ENCODE measurements at places on chromosomes 1 and 21.

DNA sequence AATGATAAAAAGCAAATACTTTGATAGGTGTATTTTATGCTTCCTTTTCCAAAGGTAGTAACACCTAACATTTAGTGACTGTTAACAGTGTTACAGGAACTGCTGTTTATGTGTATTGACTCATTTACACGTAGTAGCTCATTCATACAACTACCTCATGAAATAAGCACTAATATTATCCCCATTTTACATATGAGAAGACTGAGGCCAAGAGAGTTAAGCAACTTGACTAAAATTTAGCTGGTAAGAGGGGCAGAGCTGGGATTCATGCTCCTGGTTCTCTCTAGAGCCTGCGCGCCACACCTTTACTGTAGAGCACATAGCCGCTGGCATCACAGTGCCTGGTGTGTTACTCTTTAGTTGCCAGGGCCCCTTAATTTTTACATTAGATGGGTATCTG, 11.3 kb downstream of the ZBTB40 start:
- no peak for DNase-seq

- no peak for DNase-seq
Measured at GRCh38 chr1:199690496-199690895, 337.0 kb upstream of the NR5A2 start.

DNA sequence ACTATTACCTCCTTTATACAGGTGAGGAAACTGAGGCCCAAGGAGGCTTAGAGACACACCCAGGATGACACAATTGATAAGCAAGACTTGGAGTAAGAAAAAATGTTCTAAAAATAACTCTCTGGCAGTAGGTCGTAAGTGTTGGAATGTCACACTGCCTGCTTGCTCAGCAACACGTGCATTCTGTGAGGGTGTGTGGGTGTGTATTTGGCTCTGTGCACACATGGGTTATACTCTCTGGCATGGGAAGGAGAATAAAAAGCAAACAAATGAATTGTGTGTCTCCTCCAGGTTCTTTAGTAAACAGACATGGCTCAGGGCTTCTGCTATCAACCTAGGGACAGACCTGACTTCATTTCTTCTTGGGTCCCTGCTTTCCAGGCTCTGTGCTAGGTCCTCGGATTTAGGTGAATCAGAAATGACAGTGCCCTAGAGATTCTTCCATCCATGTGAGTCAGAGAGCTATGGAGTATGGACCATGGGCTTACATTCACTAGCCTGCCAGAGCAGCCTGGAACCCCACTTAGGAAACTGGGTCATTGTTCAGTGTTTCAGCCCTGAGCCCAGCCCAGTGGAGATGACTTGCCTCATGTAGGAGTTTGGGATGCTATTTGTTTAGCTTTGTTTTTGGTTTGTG, 72.4 kb downstream of the ELAVL4 start:
- DNase-seq, result no peak

DNA sequence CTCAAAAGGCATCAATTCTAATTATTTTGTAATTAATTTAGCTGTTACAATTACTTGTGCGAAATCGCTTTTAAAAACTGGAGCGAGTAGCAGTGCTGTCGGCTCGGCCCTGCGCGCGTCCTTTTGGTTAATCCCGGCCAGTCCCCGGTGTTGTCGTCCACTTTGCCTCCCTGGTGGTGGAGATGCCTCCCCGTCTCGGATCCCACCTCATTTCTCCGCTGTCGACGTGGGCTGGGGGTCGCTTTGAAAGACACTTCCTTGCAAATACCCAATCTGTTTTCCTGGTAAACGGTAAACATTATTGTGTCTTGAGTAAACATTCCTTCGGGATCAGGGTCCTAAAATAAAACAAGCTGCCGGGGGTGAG, 3.7 kb downstream of the FOXD3 start:
- no peak for DNase-seq

- no peak for DNase-seq
Measured at GRCh38 chr1:232443372-232443771, 186.6 kb downstream of the SIPA1L2 start.

DNA sequence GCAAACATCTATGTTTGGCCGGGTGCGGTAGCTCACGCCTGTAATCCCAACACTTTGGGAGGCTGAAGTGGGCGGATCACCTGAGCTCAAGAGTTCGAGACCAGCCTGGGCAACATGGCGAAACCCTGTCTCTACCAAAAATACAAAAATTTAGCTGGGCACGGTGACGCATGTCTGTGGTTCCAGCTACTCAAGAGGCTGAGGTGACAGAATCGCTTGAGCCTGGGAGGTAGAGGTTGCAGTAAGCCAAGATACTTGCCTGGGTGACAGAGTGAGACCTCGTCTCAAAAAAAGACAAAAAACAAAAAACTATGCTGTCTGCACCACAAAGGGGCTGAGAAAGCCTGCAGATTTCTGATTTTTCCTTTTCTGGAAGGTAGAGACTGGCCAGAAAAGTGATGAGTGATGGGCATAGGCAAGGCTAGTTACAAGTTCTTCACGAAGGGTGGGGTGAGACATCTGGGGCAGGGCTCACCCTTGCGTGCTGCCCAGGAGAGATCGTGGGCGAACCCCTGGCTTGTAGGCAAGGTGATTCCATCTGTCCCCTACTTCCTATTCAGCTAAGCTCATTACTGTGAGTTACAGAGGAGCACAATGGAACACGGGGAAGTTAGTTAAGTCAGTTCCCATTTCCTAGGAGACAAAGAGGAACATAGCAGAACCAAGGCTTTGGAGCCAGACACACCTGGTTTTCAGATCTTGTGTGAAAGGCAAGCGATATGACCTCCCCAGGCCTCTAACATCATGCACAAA, 3.2 kb downstream of the SLC2A1 start:
- no peak for DNase-seq

GRCh38 chr1:13228343-13228781, 2.4 kb upstream of the PRAMEF18 start:
- no peak for DNase-seq

- no peak for DNase-seq
Measured at GRCh38 chr1:163265547-163265946, 56.2 kb upstream of the NUF2 start.

GRCh38 chr1:201221201-201221846, 30.7 kb downstream of the IGFN1 start:
- no peak for DNase-seq

GRCh38 chr1:235022341-235022980, 106.2 kb downstream of the TOMM20 start:
- peak; percentile 13 for DNase-seq

DNA sequence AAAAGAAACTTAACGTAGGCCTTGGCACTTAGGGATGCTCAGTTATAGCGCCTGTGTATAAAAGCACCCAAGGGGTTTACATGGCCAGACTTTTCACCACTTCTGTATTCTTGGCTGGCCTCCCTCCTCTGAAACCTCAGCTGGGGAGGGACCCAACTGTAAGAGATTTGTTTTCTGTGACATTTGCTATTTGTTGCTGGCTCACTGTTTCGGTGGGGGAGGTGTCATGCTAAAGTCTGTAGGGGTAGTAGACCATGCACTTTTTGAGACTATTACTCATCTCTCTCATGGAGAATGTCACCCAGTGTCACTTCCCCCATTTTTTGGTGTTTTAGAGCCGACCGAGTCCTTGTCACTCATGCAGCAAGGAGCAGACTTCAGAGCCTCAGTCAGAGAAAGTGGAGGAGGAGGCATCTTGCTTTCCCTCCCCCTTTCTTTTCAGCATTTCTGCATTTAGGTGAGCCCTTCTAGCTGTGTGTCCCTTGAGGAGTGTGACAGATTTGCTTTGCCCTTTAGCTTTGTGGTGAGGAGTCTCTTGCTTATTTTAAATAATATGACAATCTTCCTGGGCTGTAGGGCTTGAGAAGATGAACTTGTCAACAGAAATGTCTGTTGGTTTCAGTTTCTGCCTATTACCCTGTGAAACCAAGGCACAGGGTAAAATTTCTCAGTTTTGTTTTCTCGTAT, 160.1 kb downstream of the FASLG start:
- no peak for DNase-seq

GRCh38 chr1:160534823-160535605, 12.0 kb upstream of the SLAMF6 start:
- no peak for DNase-seq

GRCh38 chr1:70504176-70504820, 93.2 kb downstream of the CTH start:
- DNase-seq, result no peak

GRCh38 chr1:192477630-192478029, 97.9 kb upstream of the RGS1 start:
- DNase-seq, result no peak

DNA sequence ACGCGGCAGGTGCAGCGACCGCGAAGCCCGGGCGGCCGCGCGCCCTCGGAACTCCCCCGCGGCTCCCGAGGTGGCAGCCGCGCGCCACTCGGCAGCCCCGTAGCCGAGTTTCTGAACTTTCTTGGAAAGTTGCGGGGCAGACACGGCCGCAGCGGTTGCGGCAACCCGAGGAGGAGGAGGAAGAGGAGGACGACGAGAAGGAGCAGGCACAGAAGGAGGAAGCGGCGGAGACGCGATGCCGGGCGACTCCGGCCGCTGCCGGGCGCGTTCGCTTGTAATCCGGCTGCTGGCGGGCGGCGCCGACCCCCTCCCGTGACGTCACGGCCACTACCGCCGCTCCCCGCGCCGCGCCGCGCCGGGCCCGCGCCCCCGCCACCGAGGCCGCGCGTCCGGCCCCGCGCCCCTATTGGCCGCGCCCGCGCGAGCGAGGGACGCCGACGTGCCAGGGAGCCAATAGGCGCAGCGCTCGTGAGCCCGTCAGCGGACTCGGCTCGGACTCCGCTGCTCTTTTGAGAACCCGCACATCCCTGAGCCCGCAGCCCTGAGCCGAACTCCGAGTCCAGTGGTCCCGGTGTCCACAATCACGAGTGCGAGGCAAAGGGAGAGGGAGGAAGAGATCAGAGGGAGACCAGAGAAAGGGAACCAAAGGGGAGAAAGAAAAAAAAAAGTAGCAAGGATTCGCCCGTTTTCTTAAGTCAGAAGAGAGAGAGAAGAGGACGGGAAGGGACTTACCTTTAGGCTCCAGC, 736 bp upstream of the BARHL2 start:
- no peak for DNase-seq

DNA sequence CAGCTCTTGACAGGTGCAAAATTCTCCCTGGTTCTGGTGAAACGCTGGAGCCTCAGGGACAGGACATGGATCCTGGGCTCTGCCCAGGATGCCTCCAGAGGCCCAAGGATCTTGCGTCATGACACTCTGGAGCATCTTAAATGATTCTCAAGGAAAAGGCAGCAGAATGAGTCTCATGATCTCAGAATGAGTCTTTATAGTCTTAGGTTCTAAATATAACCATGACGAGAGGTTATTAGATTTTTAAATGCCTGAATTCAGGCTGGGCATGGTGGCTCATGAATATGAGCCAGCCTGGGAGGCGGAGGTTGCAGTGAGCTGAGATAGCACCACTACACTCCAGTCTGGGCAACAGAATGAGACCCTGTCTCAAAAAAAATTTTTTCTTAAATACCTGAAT, 55.5 kb downstream of the ECE1 start:
- no peak for DNase-seq

GRCh38 chr1:227903061-227903521, 44.6 kb downstream of the WNT9A start:
- no peak for DNase-seq

- no peak for DNase-seq
Measured at GRCh38 chr1:53331446-53332185, 3.7 kb upstream of the LRP8 start.

GRCh38 chr1:151284013-151284577, 2.0 kb downstream of the ZNF687 start:
- no peak for DNase-seq

DNA sequence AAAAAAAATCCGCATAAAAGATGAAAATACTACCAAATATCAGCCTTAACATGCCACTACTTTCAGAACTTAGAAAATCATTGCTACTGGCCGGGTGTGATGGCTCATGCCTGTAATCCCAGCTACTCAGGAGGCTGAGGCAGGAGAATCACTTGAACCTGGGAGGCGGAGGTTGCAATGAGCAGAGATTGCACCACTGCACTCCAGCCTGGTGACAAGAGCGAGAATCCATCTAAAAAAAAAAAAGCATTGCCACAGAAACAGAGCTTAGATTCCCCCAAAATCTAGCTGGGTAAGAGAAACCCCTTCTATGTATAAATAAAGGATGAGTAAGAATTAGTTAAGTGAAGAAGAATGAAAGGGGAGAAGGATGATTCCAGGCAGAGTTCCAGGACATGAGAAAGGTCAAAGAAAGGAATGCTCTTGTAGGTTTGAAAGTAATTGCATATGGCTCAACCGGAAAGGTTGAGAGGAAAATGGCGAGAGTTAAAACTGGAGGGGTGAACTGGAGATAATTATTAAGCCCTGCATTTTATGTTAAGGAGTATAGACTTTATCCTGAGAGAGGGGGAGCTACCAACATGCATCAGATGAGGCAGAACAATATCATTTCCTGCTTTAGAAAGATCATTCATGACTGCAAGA, 19.7 kb upstream of the NRDC start:
- DNase-seq, result no peak

GRCh38 chr1:224080115-224080774, 33.7 kb upstream of the FBXO28 start:
- DNase-seq, result no peak

GRCh38 chr21:44975720-44976555, 36.1 kb downstream of the SLX9 start:
- DNase-seq, result peak; percentile 41

GRCh38 chr1:34611571-34611970, 143.3 kb upstream of the GJB5 start:
- DNase-seq, result no peak

- no peak for DNase-seq
Measured at GRCh38 chr21:25507522-25507921, 99.8 kb downstream of the MRPL39 start.

DNA sequence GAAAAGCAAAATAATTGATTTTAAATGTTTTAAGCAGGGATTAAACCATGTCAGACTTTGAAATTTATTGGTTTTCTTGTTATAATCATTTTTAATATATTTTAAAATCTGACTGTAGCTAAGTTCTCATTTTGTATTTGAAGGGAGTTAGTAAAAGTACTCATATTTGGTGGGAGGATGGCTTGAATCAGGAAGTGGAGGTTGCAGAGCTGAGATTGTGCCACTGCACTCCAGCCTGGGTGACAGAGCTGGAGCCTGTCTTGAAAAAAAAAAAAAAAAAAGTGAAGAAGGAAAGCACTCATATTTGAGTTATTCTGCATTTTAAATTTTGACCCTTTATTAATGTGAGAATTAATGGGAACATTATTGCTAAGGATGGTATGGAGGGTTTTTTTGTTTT, 106.0 kb downstream of the RABGAP1L start:
- no peak for DNase-seq

DNA sequence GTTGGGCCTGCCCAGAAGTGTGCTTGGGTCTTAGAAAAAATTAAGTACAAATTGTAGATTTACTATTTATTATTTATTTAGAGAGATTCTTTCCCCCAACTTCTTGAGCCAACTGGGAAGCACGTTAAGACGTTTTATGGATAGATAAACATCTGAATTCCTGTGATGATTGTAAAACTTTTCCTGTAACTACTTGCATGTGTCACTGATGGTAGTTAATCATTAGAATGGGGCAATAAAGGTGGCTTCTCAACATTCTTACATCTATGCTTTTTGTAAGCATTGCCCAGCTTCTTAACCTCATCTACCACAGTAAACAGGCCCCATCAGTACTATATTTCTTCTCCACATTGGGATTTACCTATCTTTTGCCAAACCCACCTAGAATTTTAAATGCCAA, 559.8 kb downstream of the LMO4 start:
- no peak for DNase-seq

- no peak for DNase-seq
Measured at GRCh38 chr1:110309767-110310166, 29.4 kb upstream of the RBM15 start.

- DNase-seq, result no peak
Measured at GRCh38 chr1:162192763-162193162, 123.3 kb downstream of the NOS1AP start.

Data from anterior cingulate cortex (tissue), 58 donors.